ENCODE measurements at places on chromosomes 12 and 14.

DNA sequence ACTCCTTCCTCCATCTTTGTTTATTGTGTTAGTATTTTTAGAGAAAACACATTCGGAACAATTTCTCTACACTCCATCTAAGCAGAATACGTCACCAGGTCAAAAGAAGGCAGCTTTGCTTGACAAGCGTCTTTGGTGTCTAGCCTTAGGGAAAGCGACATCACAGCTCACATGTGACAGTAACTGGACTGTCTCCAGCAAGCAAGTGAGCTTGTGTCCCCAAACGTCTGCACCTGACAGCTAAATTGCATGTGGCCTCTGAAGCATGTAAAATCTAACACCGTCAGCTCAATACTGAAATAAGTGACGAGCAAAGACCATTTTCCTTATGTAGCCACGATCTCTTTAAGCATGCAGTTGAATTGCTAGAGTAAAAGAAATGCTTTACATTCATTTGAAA, 509.8 kb downstream of the GLT1D1 start:
- DNase-seq, result no peak

- peak; percentile 57 for DNase-seq
Observed at GRCh38 chr12:52059582-52060497, 8.6 kb downstream of the NR4A1 start.

DNA sequence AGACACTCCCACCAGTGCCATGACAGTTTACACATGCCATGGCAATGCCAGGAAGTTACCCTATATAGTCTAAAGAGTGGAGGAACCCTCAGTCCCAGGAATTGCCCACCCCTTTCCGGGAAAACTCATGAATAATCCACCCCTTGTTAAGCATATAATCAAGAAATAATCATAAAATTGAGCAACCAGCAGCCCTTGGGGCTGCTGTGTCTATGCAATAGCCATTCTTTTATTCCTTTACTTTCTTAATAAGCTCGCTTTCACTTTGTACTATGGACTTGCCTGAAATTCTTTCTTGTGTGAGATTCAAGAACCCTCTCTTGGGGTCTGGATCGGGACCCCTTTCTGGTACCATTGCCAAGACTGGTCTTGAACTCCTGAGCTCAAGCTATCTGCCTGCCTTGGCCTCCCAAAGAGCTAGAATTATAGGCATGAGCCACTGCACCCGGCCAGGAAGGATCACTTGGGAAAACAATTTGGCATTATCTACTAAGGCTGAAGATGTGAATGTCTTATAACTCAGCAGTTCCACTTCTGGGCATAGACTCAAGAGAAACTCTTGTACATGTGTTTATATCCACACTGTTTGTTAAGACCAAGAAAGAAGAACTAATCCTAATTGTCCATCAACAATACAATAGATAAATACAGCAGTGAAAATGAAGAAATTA, 35.9 kb upstream of the CEP83 start:
- no peak for DNase-seq

- no peak for DNase-seq
Observed at GRCh38 chr12:54270345-54270744, 9.6 kb downstream of the CBX5 start.

GRCh38 chr12:53626702-53627169, 554 bp upstream of the ATF7 start:
- no peak for DNase-seq

- DNase-seq, result no peak
Observed at GRCh38 chr14:69943084-69943780, 64.0 kb downstream of the SMOC1 start.

GRCh38 chr12:90515199-90516175, 439.5 kb downstream of the CCER1 start:
- no peak for DNase-seq

DNA sequence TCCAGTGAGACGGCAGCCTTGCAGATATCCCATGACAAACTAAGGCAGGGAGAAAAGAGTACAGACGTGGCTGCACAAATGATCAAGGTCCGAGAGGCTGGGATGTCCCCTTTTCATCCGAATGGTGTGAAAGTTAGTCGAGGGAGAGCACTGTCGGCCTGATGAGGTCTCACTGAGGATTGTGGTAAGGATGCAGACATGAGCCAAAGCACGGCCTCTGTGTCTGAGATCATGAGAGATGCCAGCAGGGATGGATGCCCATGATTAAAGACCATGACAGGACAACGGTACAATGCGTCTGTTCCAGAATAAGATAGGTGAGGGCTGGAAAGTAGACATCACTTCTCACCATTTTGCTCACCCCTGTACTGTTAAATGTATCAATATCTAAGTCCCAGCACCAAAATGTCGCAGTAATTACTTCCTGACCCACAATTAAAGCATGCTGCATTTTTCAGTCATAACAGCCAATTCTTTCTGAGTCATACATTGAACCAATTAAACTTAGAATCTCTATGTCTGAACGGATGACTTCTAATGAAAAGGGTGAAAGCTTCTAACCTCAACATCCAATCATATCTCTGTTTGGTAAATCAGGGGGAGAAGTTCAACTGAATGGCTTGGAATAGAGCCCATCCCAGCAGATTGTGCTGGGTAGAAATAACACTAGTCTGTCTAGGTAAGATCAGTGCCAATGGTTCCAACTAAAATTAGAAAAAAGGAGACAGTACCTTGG, 249.6 kb upstream of the SOX5 start:
- no peak for DNase-seq

GRCh38 chr12:24425601-24425970, 476.1 kb upstream of the SOX5 start:
- no peak for DNase-seq

DNA sequence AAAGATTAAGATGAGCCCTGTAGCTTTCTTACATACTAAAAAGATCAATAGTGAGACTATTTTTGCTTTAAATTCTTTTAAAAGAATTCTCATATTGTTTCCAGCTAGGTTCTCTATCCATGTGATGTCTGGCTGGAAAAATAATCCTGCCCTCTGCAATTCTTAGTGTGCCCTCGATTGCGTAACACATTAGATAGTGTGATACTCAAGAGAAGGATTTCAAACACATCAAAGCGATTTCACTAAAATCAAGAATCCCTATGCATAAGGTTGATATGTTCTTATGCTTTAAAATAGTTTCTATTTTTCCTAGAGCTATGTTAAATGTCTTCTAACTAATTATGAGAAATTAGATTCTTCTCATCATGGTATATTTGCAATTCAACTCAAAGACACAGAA, 127.3 kb upstream of the PLEKHA5 start:
- no peak for DNase-seq

GRCh38 chr12:79830440-79830839, 104.5 kb downstream of the PPP1R12A start:
- no peak for DNase-seq

GRCh38 chr14:100754020-100754419, 27.3 kb downstream of the DLK1 start:
- no peak for DNase-seq

DNA sequence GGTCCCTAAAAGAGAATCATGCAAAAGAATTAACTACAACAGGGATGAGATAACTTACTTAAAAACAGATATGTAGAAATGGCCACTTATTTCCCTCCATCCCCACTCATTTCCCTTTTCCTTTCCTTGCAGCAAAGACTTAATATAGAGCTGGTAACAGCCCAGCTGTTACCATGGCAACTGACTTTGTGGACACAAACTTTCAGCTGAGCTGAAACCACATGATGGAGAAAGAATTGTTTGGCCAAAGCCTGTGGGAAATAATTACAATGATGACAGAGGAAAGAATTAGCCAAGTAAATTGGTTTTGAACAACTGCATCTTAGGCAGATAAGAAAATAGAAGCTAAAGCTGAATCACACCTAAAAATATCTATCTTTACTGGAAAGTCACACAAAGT, 364.9 kb downstream of the GALC start:
- no peak for DNase-seq

- DNase-seq, result no peak
Observed at GRCh38 chr12:53571295-53571694, 54.9 kb downstream of the ATF7 start.

GRCh38 chr12:55743406-55744339, 751 bp downstream of the GDF11 start:
- no peak for DNase-seq

GRCh38 chr12:45729233-45730083, at the start of gene ARID2:
ARID2 (plus strand) TSS chr12:45729706; CDS start chr12:45729837, 131 bp downstream.
- peak; percentile 38 for DNase-seq

GRCh38 chr12:132430838-132431774, 58.8 kb upstream of the FBRSL1 start:
- DNase-seq, result no peak

GRCh38 chr12:47935184-47935583, 28.2 kb upstream of the TMEM106C start:
- no peak for DNase-seq

- DNase-seq, result no peak
Observed at GRCh38 chr12:79933532-79934264, 1.2 kb downstream of the PPP1R12A start.

DNA sequence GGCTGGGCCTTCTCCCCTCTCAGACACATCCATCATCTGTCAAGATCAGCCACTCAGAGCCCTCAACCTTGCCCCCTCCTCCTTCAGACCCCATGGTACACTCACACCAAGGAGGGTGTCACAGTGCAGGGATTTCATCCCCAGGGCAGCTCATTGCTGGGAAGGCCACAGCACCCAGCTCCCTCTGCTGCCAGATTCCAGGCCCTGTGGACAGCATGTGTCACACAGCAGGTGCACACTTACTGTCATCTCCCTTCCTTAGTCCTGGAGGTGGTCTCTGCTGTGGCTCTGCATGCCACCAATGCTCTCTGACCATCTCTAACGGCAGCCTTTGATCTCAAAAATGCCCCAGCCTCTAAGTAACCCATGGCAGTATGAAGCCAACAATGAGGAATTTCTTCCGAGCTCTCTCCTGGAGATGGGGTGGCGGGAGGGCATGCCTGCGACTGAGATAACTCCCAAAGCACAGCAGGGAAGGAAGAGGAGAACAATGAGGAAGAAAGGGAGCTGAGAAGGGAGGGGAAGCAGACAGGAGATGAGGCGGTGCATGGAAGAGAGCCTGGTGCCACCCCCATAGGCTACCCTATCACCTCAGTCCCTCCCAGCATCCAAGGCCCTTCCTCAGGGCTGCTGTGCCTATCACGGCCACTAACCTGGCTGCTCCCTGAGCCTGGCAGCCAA, 101.0 kb downstream of the SINHCAF start:
- DNase-seq, result no peak

DNA sequence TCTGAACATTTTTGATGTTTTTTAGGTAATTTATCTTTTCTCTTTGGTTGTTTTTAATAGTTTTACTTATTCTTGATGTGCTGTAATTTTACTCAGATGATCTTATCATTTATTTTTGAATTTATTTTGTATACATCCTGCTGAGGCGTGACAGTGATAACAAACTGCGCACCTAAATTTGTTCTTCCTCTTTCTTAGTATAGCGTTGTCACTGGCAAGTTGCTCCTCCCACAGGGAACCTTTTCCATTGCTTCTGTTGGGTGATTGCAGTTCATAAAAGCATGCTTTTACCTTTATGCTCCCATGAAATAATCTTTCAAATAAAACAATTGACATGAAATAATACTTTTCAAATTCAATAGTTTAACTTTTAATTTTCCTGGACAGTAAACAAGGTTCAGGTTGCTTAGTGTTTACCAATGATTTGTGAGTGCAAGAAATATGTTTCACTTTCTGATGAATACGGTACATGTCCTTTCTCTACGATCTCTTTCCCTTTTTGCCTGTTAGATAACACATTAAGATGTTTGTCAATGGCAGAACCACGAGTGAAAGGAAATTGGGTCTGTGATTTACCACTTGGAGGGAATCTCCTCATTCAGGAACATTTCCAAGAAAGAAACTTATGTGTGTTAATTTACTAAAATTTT, 223.3 kb downstream of the CCDC91 start:
- DNase-seq, result no peak

DNA sequence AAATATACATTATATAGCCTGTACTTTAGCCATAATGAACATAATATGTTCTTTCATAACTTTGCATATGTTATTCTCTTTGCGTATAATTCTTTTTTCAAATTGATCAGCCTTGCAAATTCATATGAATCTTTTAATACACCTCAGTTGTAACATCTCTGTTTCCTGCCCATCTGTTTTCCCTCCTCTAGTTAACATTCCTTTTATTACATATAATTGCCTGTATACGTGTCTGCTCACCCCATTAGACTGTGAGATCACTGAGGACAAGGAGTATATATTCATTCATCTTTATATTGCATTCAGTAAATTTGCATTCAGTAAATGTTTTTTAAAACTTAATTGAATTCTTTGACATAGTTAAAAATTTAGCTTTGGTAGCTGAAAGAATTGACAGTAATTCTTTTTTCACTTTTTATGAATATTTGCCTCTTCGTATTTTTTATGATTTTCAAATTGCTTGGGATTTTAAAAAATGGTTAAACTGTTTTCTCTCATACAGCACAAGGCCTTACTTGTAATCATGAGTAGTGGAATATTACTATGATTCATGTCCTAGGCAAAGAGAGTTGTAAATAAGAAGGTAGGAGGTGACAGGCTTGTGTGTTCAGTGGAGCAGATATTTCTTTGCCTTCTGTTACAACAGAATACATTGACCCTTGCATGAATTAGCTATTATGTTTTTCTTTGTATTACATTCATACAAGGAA, 32.8 kb upstream of the KLHL42 start:
- no peak for DNase-seq

DNA sequence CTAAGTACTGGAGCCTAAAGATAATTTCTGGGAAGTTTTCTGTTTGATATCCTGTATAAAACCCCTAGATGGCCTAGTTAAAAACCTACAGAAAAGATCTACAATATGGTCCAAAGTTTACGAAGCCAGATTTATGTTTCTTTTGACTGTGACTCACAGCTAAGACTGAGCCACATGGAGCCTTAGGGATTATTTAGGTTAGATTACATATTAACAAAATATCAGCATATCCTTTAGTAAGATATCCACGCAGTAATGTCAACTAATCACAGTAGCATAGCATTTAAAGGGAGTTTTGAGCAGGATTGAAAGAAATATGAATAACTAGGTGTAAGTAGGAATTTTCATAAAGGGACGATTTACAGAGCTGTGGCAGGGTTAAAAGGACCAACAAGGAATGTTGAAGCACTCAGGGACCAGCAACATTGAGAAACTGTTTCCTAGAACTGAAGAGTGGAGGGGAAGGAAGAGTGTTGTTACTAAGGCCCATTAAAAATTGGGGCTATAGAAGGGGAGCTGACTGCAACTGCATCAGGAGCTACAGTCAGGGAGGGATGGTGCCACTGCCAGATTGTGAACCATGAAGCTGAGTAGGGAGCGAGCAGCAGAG, 155.5 kb downstream of the DACT1 start:
- DNase-seq, result no peak

DNA sequence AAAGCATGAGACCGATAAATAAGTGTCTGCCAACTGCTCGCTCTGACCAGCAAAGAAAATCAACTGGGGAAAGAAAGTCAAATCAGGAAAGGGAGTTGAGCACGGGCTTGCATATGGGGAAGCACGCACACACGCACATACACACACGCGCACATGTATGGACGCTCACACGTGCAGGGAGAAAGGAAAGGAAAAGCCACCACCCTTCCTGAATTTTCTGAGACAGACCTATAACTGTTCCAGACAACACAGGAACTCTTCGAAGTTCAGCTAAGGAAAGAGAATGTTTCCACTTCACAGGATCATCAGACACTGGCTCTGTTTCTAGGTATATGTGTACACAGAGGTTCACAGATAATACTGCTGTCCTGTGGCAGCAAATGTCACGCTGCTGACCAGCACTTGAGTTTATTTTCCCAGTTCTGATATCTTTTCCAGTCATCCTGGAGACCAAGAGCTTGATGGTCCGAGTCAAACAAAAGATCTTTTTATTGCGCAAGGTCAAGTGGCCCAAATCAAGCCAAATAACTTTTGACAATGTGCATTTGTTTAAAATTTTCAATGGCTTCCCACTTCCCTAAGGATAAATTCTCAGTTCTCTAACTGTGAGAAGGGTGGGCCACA, 82.1 kb upstream of the TMCC3 start:
- DNase-seq, result no peak

GRCh38 chr12:82832096-82832495, 145.4 kb downstream of the TMTC2 start:
- DNase-seq, result no peak
